ENCODE measurements at places on chromosomes 7 and 10.

GRCh38 chr7:78764571-78764970, 688.9 kb downstream of the MAGI2 start:
- no peak for DNase-seq

- DNase-seq: no peak
Measured at GRCh38 chr10:12271210-12271540, 75.2 kb downstream of the CDC123 start.

DNA sequence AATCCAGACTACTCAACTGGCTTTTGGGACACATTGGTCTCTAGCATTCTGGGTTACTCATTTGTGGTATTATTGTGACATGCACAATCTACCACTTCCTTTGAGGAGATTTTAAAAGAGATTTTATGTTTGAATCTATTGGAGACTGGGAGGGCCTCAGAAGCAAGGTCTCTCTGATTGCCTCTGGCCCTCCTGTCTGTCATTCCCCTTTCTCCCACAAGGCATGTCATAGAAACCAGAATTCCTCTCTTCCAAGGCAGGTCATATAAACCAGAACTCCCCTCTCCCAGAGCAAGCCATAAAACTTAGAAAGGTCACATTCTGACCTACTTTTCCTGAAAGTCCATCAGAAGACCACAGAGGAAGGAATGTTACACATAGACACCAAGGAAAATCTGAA, 777.7 kb downstream of the PHTF2 start:
- DNase-seq: no peak

GRCh38 chr10:125076891-125077541, 83.3 kb downstream of the CTBP2 start:
- DNase-seq: no peak

DNA sequence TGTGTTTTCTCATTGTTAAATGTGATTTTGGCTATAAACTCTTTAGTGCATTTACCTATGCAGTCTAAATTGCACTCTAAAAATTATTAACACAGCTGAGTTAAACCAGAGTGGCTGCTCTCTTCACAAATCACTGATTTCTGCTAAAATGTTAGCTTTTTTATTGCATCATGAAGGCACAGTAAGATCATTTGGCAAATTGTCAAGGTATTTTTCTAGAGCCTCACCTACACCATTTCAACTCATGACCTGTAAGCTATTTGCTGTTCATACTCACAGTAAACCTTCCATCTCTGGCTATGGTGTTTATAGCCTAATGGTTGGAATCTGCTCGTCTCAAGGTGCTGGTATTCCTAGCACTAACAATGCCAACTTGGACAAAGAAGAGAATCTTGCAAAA, 25.7 kb downstream of the NDUFB2 start:
- DNase-seq: no peak

- no peak for DNase-seq
Measured at GRCh38 chr7:3795781-3796180, 494.7 kb downstream of the SDK1 start.
